Fibroblast of pulmonary artery (primary cell): ENCODE measurements at places on chromosomes 13 and 19.

GRCh38 chr13:29954082-29955028 lies 103.9 kb upstream of the UBL3 start:
- DNase-seq = no peak

DNA sequence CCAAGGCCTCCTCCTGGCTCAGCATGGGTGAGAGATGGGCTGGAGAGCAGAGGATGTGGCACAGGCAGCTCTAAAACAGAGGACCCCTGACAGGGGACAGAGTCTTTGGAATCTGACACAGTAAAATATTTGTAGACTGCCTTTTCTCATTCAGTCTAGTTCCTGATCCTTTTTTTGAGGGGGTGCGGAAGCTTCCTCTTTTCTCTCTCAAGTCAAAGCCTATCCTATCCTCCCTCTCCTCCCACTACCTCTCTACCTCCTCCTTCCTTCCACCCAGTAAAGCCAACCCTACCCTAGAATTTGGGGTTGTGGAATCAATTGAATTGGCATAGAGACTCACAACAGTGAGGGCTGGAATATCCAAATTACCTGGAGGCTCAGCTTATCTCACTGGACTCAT lies 82.0 kb downstream of the TEX26 start:
- DNase-seq = no peak

- no peak for DNase-seq
These were observed 514.2 kb upstream of the SLITRK6 start for GRCh38 chr13:86313421-86313820.

DNA sequence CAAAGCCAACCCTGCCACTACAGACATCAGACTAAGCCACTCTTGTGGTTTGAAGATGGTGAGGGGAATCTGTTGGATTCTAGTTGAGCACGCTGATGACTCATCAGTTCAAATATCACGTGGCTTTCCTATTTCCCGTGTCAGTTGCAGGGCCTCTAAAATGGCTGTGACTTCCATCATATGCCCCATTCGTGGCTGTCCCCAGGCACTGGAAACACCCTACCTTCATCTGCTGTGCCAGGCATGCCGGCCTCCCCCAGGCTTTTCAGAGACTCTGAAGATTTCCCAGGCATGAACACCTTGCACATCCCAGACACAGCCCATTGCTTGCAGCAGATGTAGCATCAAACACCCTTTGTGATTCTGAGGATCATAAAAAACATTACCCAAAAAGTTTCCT lies 659.9 kb downstream of the UQCRFS1 start:
- DNase-seq = no peak

GRCh38 chr19:42124386-42124901 lies 7.8 kb downstream of the POU2F2 start:
- no peak for DNase-seq

- no peak for DNase-seq
These were observed 76.2 kb downstream of the GGACT start for GRCh38 chr13:100512422-100512821.

- DNase-seq = no peak
These were observed 131.3 kb downstream of the LACC1 start for GRCh38 chr13:44011036-44011435.

DNA sequence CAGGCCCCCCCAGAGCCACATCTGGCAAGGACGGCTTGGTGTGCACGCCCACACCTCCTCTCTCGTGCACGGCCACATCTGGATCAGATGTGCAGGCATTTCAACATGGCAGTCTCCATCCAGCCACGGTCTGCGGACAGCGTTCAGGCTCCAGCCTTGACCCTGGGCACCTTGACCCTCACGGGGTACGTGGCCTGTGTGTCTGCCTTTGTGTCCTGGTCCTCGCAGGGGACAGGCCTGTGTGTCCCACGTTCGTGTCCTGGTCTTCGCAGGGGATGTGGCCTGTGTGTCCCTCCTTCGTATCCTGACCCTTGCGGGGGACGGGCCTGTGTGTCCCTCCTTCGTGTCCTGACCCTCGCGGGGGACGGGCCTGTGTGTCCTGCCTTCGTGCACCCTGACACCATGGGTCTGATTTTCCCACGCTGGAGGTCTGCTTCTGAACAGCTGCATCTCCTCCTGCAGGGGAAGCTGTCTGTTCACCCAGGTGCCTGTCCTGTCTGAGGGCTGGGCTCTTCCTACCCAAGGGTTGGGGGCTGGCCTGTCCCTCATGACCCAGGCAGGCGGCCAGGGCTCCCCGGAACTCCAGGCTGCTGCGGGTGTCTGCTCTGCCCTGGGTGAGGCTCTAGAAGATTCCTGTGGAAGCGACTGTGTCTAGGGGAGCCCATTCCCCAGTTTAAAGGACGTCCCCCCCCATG lies 25.3 kb downstream of the RASA3 start:
- no peak for DNase-seq

- DNase-seq = peak; percentile 11
These were observed 1019.4 kb upstream of the SLC10A2 start for GRCh38 chr13:104085611-104086010.

GRCh38 chr13:40069173-40070044 lies 413.9 kb downstream of the COG6 start:
- peak; percentile 88 for DNase-seq

- DNase-seq = no peak
These were observed 9.3 kb upstream of the CEACAM7 start for GRCh38 chr19:41697198-41697855.

DNA sequence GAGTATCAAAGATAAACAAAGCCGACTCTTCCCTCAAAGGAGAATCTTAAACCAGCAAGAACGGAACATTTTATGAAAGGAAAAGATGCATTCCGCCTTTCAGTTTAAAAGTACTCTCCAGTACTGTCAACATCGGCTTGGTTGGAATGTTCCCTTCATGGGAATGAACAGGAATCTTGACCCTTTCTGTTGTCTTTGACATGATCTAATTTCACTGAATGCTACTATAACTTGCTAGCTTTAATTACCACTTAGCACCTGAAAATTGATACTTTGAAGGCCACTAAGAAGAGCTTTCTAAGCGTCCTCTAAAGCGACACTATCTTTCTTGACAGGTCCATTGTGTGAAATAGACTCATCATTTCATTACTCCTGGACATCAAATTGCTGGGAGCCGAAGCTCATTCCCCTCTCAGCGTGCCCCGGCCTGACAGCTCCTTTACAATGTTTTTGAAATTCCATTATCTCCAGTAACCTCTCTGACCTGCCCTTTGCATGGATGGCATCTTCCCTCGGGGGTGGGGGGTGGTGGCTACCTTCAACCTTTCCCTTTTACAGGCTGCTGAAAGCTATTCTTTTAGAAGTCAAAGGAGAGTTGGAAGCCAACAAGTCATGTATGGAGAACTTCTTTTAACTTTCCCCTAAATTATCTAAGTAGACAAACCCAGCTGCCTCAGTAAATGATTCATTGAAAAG lies 67.9 kb downstream of the EFNB2 start:
- no peak for DNase-seq
